Hepatic stellate cell (primary cell): ENCODE measurements at places on chromosomes 6 and 20.
A peak's percentile ranks its signal among the peaks of the same experiment; 100 is the strongest.

- no peak for DNase-seq
These were observed 60.5 kb downstream of the PREX1 start for GRCh38 chr20:48766961-48767960.

DNA sequence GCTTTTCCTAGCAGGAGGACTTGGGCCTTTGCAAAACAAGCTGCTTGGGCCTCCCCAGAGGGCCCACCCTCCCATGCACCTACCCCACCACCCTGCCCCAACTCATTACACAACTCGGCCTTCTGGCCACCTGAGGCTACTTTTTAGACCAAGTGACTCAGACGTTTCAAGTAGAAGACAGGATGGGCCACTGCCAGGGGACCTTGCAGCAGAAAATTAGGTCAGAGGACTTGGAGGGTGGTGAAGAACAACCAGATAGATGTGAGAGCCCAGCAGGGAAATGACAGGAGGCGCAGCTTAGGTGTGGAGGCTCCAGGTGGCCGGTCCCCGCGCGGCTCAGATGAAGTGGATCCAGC lies 1.4 kb downstream of the PPP1R3D start:
- peak; percentile 19 for DNase-seq

DNA sequence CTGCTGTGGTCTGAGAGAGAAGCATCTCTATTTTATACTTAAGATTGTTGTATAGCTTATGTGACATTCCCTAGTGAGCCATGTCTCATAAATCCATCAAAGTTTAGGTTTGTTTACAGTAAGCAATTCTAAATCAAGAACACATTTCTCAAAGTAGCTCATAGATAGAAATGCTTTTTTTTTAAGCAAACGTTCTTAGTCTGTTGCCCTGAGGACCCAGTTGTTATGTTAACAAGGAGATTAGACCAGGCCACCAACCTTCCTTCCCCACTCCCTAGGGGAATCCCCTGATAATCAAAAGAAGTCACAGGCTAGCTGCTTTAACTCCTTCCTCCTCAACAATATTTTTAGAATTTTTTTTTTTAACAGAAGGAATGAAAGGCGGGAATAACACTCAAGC lies 169.0 kb downstream of the FUT9 start:
- DNase-seq, result no peak

DNA sequence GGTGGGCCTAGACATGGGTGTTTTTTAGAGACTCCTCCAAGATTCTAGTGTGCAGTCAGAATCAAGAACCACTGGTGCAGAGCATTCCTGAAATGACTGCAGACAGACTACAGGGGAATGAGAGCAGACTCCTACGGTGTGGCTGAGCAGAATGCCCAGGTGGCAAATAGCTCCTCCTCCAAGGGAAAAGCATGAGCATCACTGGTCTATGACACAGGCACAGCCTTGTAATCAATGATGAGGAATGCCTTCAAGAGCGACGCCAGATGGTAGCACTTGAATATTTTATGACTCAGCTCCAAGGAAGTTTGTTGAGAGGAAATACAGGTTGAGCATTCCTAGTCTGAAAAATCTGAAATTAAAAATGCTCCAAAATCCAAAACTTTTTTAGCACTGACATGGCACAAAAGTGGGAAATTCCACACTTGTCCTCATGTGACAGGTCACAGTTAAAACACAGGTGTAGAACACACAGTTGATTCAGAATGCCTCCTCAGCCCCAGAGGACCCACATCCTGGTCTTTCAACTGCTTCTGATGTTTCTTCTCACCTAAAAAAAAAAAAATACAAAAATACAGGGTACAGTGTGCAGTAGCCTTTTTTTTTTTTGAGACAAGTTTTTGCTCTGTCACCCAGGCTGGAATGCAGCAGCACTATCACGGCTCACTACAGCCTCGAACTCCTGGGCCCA lies 10.6 kb upstream of the FAM8A1 start:
- DNase-seq, result peak; percentile 74

DNA sequence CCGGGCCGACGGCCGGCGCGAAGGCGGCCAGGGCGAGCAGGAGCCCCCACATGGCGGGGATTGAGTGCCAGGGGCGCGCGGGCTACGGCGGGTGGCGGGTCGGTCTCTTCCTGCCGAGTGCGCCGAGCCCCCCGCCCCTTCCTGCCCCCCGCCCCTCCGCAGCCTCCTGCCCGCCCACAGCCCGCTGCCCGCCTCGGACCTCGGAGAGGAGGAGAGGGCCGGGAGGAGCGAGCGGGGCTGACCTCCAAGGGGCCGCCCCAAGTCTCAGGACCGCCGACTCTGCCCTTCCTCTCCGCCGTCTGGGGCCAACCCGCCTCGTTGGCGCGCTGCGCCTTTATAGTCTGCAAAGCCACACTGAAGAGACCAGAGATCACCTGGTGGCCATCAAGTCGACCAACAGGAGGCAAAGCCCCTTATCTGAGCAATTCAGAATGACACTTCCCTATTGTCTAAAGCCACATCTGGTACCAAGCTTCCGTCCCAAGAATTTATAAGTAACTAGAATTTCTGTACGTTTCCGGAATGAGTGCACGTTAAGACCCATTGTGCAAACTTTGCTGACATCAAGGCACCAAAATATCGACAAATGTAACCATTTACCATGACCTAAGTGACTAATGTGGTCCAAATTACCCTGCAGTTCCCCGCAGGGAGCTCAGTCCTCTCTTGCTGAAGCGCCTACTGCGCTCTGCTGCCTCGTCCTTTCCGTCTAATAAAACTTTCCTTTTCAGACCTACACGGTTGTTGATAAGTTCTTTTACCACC lies at the start of gene CPXM1:
CPXM1 (minus strand) TSS at position 107 of the 765 bp plus-strand sequence; CDS start at position 52, 55 bp downstream.
- no peak for DNase-seq

GRCh38 chr6:127762284-127762683 lies 138.6 kb downstream of the THEMIS start:
- no peak for DNase-seq

DNA sequence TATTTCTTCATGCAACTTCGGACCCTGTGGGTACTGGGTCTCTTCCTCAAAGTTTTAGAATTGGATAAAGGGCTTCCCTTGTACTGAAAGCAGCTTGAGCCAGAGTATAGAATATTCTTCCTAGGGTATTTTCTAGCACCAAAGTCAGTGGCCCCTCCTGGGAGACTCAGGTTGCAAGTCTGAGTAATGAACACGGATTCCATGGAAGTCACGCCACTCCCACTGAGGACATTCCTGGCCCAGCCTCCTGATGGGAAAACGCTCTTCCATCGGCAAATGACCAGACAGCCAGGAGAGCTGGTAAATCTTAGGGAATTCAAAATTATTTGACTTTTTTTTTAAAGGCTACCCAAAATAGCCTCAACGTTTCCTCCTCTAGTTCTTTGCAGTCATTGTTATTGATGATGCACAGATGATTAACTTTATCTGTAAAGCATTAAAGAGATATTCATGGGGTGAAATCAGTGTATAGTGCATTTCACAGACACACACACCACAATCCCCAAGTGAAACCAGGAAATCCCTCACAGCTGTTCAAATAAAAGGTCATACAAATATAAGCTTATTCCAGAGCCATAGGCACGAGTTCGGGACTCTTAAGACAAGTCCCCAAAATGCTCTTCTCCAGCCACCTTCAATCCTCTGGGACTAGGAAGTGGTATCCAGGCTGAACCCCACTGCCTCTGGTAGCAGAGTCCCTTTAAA lies 248.8 kb downstream of the SOD2 start:
- no peak for DNase-seq

- DNase-seq, result no peak
These were observed 117.0 kb downstream of the MAP3K7 start for GRCh38 chr6:90469906-90470305.

- DNase-seq, result peak; percentile 79
These were observed 719 bp upstream of the EDN1 start for GRCh38 chr6:12289365-12289919.

GRCh38 chr6:112839525-112839961 lies 492.4 kb downstream of the RFPL4B start:
- DNase-seq, result peak; percentile 27

DNA sequence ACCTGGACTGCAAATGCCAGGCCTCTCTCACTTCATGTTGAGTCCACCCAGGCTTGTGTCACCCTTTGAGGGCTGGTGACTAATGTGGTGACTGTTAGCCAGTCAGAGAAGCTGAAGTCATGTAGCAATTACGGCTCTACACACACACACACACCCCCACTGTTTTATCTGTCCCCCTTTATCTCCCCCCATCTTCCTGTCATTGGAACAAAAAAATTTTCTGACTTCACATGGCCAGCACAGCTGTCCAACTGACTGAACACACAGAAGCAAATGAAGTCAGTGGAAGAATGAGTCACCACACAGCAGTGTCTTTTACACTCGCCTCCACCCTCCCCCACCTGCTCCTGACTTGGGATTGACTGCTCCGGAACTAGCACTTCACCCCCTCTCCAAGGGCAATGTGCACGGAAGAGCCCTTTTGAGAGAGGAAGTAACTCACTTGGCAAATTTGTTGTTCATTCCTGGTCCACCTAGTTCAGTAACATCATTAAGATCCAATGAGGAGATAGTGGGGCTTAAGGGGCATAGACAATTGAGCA lies 198.0 kb downstream of the RNF144B start:
- peak; percentile 14 for DNase-seq

DNA sequence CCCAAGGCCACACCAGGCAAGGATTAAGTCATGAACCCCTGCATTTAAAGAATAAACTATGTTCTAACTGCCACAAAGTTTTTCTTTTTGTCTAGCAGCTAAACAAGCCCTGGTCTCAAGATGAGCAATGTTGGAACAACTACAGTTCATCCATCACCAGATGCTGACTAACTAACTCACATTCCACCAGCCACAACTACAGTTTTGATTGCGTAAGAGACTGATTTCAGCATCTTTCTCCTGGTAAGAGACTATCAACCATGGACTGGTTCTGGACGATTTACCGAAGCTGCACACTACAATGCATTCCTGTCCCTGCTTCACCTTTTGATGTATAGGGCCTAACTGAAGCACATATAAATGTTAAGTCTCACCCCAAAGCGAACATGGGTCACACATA lies 43.0 kb downstream of the F13A1 start:
- DNase-seq, result no peak

GRCh38 chr6:168501561-168501960 lies 60.6 kb downstream of the SMOC2 start:
- DNase-seq, result no peak

GRCh38 chr6:152094992-152095592 lies 287.6 kb downstream of the ESR1 start:
- peak; percentile 83 for DNase-seq
